ENCODE measurements at places on chromosomes 12 and 14. TPM values are rescaled to one million over a fixed set of nuclear protein-coding genes. Genes with fewer than 3 reads are reported as not detected.

C12orf56 gene
- under 0.01 TPM for total RNA-seq

LRRC10 gene
- not detected for total RNA-seq

PTPN21 gene
- 7.5 TPM for total RNA-seq

NAB2 gene
- 8.3 TPM for total RNA-seq

CCT2 gene
- 430 TPM for total RNA-seq

PMEL gene
- total RNA-seq, result 0.40 TPM

GPR68 gene
- 0.36 TPM for total RNA-seq

ABCC9 gene
- 0.07 TPM for total RNA-seq

ASPG gene
- not detected for total RNA-seq

AICDA gene
- total RNA-seq, result not detected

SLC39A2 gene
- not detected for total RNA-seq

FOXG1 gene
- total RNA-seq, result 0.07 TPM

ASIC1 gene
- total RNA-seq, result 1.1 TPM

ACVRL1 gene
- total RNA-seq, result 422 TPM

TMPRSS12 gene
- total RNA-seq, result not detected

MAP1LC3B2 gene
- 0.72 TPM for total RNA-seq

PLCZ1 gene
- 0.27 TPM for total RNA-seq

PDZRN4 gene
- total RNA-seq, result not detected
